ENCODE measurements at places on chromosomes 12 and 14.

GRCh38 chr14:73465823-73466532 lies 7.6 kb upstream of the NUMB start:
- DNase-seq = peak; percentile 18

DNA sequence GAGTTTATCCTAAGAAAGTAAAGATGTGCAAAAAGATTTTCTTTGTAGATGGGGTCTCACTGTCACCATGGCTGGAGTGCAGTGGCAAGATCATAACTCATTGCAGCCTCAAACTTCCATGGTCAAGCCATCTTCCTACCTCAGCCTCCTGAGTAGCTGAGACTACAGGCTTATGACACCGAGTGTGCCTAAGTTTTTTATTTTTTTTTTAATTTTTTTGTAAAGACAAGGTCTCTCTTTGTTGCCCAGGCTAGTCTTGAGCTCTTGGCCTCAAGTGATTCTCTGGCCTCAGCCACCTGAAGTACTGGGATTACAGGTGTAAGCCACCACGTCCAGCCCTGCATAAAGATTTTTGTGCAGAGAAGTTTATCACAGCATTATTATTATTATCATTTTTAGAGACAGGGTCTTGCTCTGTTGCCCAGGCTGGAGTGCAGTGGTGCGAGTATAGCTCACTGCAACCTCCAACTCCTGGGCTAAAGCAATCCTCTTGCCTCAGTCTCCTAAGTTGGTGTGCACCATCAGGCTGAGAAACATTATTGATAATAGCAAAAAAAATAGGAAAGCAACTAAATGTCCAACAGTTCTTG lies 19.3 kb upstream of the MDM2 start:
- DNase-seq = no peak

DNA sequence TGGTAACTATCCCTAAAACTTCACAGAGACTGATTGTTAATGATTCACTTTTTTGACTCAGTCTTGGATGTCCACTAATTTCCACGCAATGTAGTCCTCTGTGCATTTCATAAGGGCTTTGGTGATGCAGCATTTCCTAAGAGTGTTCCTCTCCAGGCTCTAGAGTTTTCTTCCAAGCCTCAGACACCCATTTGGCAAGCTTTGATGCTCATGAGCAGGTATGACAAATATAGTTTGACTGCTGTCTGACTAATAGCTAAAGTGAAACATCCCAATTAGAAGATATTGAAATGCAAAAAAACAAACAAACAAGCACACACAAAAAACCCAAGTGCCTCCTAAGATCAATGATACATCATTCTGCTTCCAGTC lies 1.5 kb upstream of the VAMP1 start:
- DNase-seq = peak; percentile 35

DNA sequence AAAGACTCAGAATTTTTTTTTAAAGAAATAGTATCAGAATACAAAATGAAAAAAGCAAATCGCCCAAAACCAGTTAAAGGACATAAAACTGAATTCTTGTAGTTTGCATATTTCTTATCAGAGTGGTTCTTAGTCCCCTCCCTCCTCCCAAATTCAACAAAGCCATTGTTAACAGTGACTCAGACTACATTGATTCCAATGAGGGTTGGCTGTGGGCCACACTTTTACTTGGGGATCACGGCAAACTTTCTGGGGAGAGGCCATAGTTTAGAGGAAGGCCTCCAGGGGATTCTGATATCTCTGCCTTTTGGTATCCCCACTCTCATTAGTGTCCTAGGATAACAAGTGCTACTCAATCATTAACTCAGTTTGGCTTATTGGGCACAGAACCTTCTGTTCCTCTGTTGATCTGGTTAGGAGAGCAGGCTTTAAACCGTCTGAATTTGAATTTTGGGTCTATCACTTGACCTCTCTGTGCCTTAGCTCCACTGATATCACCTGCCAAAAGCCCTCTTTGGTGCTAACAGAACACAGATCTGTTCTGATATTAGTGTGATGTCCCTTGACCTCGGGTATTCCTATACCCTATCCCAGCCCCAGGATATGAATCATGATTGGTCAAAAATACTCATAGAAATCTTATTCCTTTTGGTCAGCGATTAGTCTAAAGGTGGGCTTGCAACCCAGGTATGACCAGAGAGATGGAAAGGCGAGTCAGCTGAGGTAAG lies 45.2 kb upstream of the APPL2 start:
- DNase-seq = no peak
